Heart left ventricle (tissue), 16 donors: ENCODE measurements at places on chromosomes 5 and 9. TPM values are rescaled to one million over a fixed set of nuclear protein-coding genes. Genes with fewer than 3 reads are reported as not detected.

PDCD1LG2 gene
- total RNA-seq, result 0.98 TPM

DNA sequence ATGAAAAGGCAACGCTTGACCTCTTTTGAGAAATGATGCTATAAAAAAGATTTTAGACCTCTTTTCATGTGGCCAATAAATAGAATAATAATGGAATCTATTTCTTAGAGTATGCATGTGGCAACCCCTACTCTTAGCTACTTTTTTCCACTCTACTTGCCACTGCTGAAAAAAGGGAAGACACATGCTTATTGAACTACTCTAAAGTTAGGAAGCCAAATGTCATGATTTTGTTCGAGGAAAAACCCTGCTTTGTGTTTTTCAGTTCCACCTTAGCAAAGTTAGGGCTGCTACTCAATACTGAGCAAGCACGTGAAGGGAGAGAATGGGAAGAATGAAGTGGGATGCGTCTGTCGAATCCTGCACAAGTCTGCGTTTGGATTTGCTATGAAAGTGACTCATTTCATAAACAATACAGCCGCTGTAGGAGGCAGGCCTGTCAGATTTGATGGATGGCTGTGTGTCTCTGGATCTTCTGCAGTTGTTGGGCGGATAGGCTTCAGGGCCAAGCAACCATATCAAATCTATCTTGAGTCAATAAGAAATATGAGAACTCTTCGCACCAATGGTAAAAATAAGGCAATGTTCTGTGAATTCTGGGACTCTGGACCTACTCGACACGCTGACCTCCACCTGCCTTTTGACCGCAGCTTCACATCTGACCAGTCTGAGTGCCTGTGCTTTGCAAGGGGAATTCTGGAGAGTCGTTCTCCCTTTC lies 333.6 kb downstream of the PIK3R1 start:
- H3K27ac ChIP-seq, result no peak overlapping the region
- DNase-seq, result no peak
- H3K36me3 ChIP-seq, result no peaks in the 10 kb centered on the region

DNA sequence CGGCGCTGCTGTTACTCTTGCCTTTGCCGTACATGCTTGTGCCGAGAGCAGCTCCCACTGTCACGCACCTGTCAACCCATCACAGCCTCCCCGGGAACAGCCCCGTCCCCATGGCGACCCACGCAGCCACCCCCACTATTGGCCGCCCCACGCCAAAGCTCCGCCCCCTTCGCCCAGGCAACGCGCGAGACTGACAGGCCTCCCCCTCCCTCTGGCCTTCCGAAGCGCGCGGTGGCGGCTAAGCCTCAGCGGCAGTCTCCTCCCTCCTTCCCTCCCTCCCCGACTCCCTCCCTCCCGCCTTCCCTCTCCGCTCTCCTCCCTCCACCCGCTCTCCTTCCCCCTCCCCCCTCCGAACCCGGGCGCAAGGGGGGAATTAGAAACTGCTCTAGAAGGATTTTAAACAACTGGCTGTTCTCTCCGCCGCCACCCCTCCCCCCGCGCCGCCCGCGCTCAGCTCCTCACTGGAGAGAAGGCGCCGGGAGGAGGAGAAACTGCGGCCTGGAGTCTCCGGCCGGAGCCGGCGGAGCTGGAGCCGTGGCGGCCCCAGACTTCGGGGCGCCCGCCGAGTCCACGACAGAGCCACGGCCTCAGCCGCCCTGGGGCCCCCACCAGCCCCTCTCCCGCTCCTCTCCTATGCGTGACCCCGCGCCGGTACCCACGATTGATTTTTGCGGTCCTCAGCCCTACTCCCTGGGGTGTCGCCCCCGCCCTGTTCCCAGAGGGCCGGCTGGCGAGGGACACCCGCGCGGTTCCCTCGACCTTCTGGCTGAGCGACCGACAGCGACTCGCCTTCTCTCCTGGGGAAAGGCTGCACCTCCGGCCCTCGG lies at the start of gene SSBP2:
TSS of gene SSBP2 (minus strand) at position 89 of the 827 bp plus-strand sequence. CDS start at position 34, 55 bp downstream.
- no peaks in the 10 kb centered on the region for H3K27me3 ChIP-seq
- peaks cover 46% of the 10 kb centered on the region for H3K4me1 ChIP-seq
- peak; percentile 99 for DNase-seq
- no peaks in the 10 kb centered on the region for H3K36me3 ChIP-seq

- H3K4me1 ChIP-seq, result peaks cover 6% of the 10 kb centered on the region
- H3K27ac ChIP-seq, result no peak overlapping the region
- H3K36me3 ChIP-seq, result no peaks in the 10 kb centered on the region
- H3K27me3 ChIP-seq, result peaks cover 22% of the 10 kb centered on the region
- H3K4me3 ChIP-seq, result no peak overlapping the region
Observed at GRCh38 chr5:139755892-139756671, 39.5 kb upstream of the PSD2 start.

DNA sequence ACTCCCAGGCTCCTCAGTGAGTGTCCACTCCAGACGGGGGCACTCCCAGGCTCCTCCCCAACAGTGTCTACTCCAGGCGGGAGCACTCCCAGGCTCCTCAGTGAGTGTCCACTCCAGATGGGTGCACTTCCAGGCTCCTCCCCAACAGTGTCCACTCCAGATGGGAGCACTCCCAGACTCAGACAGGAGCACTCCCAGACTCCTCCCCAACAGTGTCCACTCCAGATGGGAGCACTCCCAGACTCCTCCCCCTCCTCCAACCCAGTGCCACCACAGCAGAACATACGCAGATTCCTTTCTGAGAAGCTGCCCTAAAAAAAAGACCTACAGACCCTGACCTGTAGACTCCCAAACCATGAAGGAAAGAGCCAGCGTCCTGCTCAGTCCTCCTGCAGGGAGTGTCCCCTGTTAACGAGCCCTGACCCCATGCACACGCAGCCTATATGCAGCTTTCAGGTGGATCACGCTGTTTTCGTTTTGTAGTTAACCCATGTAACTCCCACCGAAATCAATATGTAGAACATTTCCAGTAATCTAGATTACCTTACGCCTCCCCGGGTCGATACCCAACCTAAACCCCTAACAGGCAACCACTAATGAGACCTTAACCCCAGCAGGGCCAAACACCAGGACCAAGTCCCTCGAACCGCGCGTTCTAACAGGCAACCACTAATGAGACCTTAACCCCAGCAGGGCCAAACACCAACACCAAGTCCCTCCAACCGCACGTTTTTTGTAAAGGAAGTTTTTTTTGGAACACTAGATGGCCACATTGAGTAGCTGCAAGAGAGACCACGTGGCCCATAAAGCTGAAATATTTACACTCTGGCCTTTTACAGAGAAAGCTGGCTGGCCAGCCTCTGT lies 15.7 kb downstream of the PNPLA7 start:
- peaks cover 3% of the 10 kb centered on the region for H3K36me3 ChIP-seq
- H3K27me3 ChIP-seq, result no peaks in the 10 kb centered on the region
- H3K27ac ChIP-seq, result no peak overlapping the region
- no peak overlapping the region for H3K4me3 ChIP-seq
- peaks cover 7% of the 10 kb centered on the region for H3K4me1 ChIP-seq

GRCh38 chr5:103785569-103785968 lies 223.0 kb upstream of the NUDT12 start:
- H3K27ac ChIP-seq, result no peak overlapping the region
- no peaks in the 10 kb centered on the region for H3K4me1 ChIP-seq
- DNase-seq, result no peak

- no peaks in the 10 kb centered on the region for H3K4me1 ChIP-seq
- DNase-seq, result no peak
- H3K27ac ChIP-seq, result no peak overlapping the region
- no peaks in the 10 kb centered on the region for H3K27me3 ChIP-seq
- no peak overlapping the region for H3K4me3 ChIP-seq
- H3K36me3 ChIP-seq, result peaks cover 26% of the 10 kb centered on the region
Observed at GRCh38 chr5:171865471-171865870, 79.9 kb downstream of the SMIM23 start.

DNA sequence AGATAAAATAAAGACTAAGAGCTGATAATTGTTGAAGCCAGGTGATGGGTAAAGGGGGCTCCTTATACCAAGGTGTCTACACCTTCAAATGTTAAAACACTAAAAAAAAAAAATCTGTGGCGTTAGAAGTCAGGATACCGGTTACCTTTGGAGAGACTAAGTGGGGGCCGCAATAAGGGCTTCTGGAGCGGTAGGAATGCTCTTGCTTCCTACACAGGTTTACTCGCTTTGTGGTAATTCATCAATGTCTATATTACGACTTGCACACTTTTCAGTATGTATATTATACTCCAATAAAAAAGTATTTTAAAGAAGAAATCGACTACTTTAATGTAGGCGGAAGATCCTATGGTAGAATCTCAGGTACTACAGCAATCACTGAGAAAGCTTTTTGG lies 12.5 kb downstream of the MRPS27 start:
- no peak for DNase-seq
- H3K4me1 ChIP-seq, result no peaks in the 10 kb centered on the region
- H3K4me3 ChIP-seq, result peak overlapping the region; percentile 87
- peak overlapping the region; percentile 93 for H3K27ac ChIP-seq

- peaks cover 12% of the 10 kb centered on the region for H3K4me1 ChIP-seq
- H3K36me3 ChIP-seq, result peaks cover 59% of the 10 kb centered on the region
- peak overlapping the region; percentile 75 for H3K4me3 ChIP-seq
- no peak for DNase-seq
- no peak overlapping the region for H3K27ac ChIP-seq
- no peaks in the 10 kb centered on the region for H3K27me3 ChIP-seq
Observed at GRCh38 chr5:58453306-58453705, 6.6 kb downstream of the PLK2 start.

DNA sequence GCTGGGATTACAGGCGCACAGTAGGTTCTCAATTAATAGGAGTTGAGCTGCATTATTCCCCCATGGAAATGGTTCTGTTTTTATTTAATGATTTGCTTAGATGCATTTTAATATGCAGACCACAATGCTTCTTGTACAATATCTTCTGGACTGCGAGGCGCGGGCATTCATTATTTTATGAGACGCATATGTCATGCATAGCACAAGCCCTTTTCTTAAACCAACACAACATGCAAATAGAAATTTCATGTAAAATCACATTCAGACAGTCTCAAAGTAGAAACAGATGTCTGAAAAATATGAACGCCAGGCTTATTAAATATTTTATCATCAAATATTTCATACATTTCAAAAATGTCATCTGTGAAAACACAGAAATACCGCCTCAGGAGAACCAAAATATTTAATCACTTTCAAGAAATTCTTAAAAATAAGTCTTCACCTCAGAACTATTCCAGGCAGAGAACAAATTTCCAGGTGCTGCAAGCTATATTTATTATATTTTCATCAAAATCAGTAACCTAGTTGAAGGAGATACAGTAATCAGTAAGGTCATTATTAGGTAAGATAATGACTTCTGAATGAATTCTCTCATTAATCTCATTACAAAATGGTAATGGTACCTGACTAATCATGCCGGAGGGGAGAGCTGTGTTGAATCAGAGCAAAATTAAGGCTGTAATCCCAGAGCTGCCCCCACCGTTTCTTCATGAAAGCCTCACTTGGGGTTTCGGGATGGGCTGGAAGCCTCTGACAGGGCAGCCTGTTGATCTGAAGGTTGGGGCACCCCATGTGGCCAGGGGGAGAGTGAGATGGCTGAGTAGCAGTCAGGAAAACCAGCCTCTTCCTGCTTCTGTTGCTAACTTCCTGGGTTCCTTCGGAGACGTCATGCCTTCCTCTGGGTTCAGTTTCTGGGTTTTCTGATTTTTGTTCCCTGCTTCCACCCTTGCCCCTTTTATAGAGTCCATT lies 133.9 kb upstream of the ZNF618 start:
- no peaks in the 10 kb centered on the region for H3K36me3 ChIP-seq
- H3K27me3 ChIP-seq, result peaks cover 4% of the 10 kb centered on the region
- H3K4me1 ChIP-seq, result no peaks in the 10 kb centered on the region
- DNase-seq, result no peak
- no peak overlapping the region for H3K27ac ChIP-seq

- no peak overlapping the region for H3K27ac ChIP-seq
- no peak for DNase-seq
- no peaks in the 10 kb centered on the region for H3K4me1 ChIP-seq
- peaks cover 18% of the 10 kb centered on the region for H3K27me3 ChIP-seq
- H3K4me3 ChIP-seq, result no peak overlapping the region
- no peaks in the 10 kb centered on the region for H3K36me3 ChIP-seq
Observed at GRCh38 chr9:135589596-135590485, 28.3 kb downstream of the PAEP start.

NPR3 gene
- total RNA-seq, result 127 TPM

- no peaks in the 10 kb centered on the region for H3K36me3 ChIP-seq
- peak within 1 kb of the TSS; percentile 96 for H3K27ac ChIP-seq
- H3K27me3 ChIP-seq, result no peaks in the 10 kb centered on the region
Observed at GRCh38 chr9:112332977-112333638, at the start of gene PTBP3. Gene PTBP3, minus strand, starts transcription at chr9:112333619. Its CDS starts 35,754 bp downstream, at chr9:112297865.

CCDC152 gene
- total RNA-seq, result 2.1 TPM

DNA sequence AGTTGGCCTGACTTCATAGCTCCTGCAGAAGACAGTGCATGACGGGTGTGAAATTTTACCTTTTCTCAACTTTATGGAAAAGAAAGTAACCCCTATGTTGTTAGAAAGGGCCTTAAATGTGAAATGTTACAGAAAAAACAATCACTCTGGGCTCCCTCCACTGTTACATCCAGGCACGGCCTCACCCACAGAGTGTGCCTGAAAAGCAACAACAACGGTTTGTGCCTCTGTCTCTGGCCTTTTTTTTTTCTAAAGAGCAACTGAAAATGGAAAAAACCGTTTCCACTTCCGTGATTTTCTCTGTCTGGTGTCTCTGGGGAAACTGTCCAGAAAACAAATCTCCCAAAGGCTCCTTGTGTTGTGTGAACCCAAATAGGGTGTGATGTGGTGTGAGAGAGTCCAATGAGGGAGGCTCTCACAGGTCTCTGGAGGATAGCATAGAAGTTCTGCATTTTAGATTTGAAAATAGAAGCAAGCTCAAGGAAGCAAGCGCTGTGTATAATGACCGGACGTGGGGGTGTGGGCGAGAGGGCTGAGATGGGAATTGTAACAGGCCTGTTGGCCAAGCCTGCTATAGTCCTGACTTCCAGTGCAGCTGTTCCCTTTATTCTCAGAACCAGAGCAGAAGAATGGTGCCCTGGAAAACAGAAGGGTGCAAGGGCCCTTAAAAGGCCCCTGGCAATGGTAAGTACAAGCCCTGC lies 221.8 kb upstream of the TUT7 start:
- DNase-seq, result peak; percentile 74
- H3K4me1 ChIP-seq, result peaks cover 18% of the 10 kb centered on the region
- H3K4me3 ChIP-seq, result no peak overlapping the region
- no peaks in the 10 kb centered on the region for H3K27me3 ChIP-seq

BTNL8 gene
- 0.24 TPM for total RNA-seq

TRPM6 gene
- 0.34 TPM for total RNA-seq

GRCh38 chr5:118450554-118451332 lies 537.6 kb downstream of the DTWD2 start:
- no peaks in the 10 kb centered on the region for H3K4me1 ChIP-seq
- H3K27ac ChIP-seq, result no peak overlapping the region
- no peak overlapping the region for H3K4me3 ChIP-seq

DNA sequence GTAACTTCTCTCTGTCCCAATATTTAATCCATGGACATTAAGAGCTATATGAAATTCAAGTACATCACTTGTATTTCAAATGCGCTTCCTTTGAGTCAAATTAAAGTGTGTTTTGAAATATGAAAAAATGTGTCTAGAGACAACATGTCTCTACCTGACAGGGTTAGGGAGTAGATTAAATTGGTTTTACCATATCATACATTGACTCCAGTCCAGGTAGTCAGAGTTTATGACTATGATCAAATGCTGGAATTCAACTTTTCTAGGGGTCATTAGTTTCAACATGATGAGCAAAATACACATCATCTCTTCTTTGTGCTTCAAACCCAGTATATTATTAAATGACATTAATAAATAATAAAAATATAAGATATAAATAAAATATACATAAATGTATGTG lies 259.2 kb downstream of the CDH10 start:
- DNase-seq, result no peak
- no peaks in the 10 kb centered on the region for H3K4me1 ChIP-seq
- H3K27ac ChIP-seq, result no peak overlapping the region
- H3K27me3 ChIP-seq, result no peaks in the 10 kb centered on the region
- H3K4me3 ChIP-seq, result no peak overlapping the region

GRCh38 chr5:56327809-56328208 lies 94.7 kb upstream of the ANKRD55 start:
- no peak for DNase-seq
- H3K4me1 ChIP-seq, result no peaks in the 10 kb centered on the region
- no peak overlapping the region for H3K4me3 ChIP-seq
- no peaks in the 10 kb centered on the region for H3K36me3 ChIP-seq
